ENCODE measurements at places on chromosomes 11 and 22.

GRCh38 chr11:62390722-62391121 is 28.1 kb upstream of the SCGB1A1 start:
- DNase-seq = no peak

DNA sequence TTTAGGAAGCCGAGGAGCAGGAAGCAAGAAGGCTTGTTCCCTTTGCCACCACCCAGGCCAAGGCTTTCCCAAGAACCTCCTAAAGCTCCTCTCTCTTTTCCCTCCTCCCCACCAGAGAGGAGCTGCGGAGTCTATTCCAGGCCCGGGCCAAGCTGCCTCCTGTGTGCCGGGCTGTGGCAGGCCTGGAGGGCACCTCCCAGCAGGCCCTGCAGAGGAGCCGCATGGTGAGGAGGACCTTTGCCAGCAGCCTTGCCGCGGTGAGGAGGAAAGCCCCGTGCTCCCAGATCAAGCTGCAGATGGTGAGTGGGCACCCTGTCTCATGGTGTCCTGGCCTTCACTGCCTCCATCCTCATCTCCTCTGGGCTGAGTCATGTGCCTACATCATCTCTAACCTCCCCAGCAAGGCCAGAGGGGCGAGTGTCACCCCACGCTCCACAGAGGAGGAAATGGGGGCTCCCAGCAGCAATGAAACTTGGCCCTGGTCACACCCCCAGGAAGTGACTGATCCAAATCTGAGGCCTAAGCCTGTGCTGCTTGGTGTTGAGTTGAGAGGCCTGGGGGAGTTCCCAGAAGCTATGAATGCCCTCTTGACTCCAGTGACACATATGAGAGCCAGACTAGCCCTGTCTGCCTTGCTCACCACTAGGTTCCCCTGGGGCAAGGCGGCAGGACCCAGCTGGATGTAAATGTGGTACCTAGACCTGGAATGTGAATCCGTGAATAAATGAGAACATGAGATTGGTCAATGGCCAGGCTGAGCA is 104.2 kb downstream of the MYO18B start:
- DNase-seq = peak; percentile 62

DNA sequence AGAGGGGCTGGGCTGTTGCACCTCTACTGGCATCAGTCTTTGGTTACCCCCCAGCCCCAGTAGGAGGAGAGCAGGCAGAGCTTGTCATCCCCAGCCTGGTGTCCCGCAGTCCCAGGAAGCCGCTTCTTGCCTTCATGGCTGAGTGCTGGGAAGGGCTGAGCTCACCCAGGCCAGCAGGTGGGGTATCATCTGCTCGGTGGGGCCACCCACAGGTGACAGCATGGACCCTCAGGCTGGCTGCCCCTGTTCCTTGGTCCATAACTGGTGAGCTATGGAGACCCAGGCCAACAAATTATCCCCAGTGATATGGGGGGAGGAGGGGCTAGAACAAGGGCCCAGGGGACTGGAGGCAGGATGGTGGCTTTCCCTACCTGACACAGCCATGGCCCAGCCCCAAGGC is 6.5 kb upstream of the RHOD start:
- no peak for DNase-seq

DNA sequence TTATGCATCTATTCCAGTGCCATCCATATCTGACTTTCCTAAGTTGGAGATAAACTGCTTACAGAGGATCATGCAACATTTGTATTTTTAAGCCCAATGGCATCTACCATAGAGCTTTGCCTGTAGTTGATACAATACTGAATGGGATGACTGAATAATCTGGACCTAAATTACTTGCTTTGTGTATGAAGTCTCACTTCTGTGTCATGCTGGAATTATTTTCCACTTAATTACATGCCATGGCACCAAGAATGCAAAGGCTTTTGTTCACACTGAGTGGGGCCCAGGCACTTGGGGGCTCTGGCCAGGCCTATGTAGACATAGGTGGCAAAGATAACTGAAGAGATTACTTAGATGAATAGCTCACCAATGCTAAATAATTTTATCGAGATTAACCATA is 51.6 kb downstream of the OPCML start:
- no peak for DNase-seq

DNA sequence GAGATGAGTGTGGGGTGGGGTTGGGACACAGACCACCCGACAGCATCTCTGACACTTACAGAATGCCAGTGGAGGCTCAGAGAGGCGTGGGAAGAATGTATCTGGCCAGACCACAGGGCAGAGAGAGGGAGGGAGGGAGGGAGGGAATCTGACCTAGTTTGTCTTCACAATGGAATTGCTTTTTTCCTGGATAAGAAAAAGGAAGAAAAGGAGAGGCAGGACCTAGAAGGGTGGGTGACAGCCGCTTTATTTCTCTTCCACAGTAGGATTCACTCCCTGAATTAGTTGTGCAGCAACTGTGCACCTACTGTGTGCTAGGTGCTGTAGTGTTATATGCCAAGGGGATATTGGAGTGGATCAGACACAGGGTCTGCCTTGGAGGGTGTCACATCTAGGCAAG is 3.7 kb downstream of the KCNK4 start:
- DNase-seq = no peak

GRCh38 chr22:47805394-47805935 is 1043.0 kb downstream of the TBC1D22A start:
- DNase-seq = no peak

Data from posterior cingulate gyrus (tissue), 11 donors.